Heart left ventricle (tissue), 16 donors: ENCODE measurements at places on chromosomes 4 and X. TPM values are rescaled to one million over a fixed set of nuclear protein-coding genes. Genes with fewer than 3 reads are reported as not detected.
A peak's percentile ranks its signal among the peaks of the same experiment; 100 is the strongest.

The IL2RG gene
- polyA plus RNA-seq, result 1.4 TPM

DNA sequence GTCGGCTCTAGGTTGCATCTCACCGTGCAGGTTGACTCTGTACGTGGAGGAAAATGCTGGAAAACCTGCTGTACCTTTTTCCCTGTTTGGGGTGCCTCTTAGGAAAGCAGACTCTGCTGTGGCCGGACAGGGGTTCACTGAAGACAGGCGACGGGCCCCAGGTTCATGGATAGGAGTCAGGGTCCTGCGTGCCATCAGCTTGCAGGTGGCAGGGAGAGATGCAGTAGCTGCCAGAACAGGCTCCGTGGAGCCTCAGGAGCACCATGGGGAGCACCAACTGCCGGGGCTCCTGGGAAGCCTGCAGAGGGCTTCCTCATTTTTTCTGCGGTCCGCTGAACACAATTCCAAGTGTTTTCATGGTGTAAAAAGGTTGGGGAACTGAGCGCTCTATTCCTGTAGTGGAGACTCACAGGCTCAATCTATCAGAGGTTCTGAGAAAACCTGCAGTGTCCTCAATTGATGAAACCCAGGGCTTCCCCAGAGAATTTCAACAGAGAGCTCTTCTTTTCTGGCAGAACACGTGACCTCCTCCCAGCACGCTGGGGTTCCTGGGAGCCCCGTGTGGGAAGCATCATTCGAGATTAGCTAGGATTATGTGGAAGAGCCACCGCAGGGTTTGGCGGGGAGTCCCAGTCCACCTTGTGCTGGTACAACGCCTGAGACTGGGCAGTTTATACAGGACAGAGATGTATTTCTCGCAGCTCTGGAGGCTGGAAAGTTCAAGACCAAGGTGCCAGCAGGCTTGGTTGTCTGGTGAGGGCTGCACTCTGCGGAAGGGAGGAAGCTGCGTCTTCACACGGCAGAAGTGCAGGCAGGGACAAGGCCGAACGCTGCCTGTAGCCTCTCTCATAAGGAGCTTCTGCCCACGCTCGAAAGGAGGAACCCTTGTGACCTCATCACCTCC is 1.6 kb downstream of the HTRA3 start:
- no peak for DNase-seq

GRCh38 chr4:147736458-147736857 is 4.6 kb downstream of the ARHGAP10 start:
- DNase-seq, result no peak

DNA sequence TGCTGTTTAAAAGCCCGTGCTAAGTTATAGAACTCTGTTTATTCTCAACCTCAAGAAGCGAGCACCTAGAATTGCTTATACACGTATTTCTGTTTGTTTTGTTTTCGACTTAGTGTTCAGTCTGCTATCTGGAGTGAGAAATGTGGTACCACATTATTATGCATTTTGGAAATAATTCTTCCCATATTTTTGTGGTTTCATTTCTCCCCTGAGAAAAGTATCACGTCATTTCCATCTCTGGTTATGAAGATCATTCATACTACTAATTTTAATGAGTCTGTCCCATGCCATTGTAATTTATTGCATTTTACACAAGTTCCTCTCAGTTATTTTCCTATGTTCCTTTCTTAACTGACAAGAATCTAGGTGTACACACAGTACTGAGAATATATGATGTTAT is 186.0 kb downstream of the DCHS2 start:
- no peak for DNase-seq

GRCh38 chr4:140372751-140373327 is 607 bp upstream of the SCOC start:
- DNase-seq, result no peak

The PPARGC1A gene
- polyA plus RNA-seq, result 25.4 TPM

- DNase-seq, result no peak
These were observed 3.4 kb downstream of the CLCN4 start for GRCh38 chrX:10160211-10160610.

The VCX3B gene
- polyA plus RNA-seq, result not detected

DNA sequence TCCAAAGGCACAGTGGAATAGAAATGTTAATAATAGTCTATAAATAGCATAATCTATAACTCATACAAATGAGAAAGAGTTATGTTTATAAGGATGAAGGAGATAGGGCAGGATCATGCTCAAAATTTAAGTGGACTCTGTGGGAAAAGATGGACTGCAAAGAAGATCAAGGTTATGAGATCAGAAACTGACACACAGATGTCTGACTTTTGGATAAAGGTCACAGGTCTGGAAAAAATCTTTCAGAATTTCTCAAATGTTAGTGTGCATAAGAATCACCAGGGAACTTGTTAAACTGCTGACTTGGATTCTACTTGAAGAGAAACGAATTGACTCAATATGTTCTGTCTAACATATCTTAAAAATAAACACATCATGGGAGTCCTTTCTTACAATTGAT is 104.1 kb downstream of the FSTL5 start:
- no peak for DNase-seq

The NXF2B gene
- not detected for polyA plus RNA-seq

GRCh38 chr4:55933611-55934010 is 15.1 kb upstream of the CEP135 start:
- no peak for DNase-seq

The MEPE gene
- not detected for polyA plus RNA-seq

- DNase-seq, result no peak
These were observed 1.4 kb downstream of the GATA1 start for GRCh38 chrX:48787505-48788443.

DNA sequence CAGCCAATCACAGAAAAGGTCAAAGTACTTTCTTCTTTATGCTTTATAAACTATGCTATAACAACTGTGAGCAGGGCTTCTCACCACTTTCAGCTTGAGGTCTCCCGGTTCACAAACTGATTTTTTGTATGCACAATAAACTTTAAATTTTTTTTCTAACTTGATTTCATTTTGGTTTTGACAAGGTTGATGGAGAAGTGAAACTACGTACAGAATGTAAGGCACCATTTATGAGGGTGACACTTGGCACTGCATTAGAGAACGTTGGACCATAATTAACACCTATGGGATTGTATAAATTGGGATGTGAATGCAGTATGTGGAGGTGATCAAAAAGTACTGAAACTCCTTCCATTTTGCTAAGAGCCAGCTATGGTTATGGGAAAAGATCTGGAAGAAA is 857.9 kb upstream of the HTR2C start:
- no peak for DNase-seq

- no peak for DNase-seq
These were observed 1044.4 kb upstream of the DIAPH2 start for GRCh38 chrX:95640226-95640625.

- peak; percentile 51 for DNase-seq
These were observed at the start of gene MID2 for GRCh38 chrX:107825698-107826237. Gene MID2 (plus strand): TSS chrX:107825866. CDS start chrX:107826427, 561 bp downstream.

DNA sequence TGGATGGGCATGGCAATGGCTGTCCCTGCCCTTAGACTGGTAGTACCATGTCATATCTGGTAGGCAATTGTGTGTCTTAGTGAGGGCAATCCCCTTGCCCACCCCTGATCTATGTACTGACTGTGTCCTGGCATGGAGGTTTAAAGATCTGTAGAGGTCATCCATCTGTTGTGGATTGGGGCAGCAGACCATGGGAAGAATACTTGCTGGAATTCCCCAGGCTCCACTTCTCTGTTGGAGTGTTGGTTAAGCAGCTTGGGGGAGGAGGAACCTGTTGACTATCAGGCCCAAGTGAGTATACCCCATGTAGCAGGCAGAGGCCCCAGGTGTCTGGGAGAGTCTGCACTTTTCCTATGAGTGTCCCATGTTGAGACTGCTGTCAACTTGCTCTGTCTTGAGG is 246.7 kb upstream of the DIPK2B start:
- DNase-seq, result no peak

GRCh38 chr4:82293304-82293703 is 80.5 kb downstream of the HNRNPD start:
- no peak for DNase-seq

DNA sequence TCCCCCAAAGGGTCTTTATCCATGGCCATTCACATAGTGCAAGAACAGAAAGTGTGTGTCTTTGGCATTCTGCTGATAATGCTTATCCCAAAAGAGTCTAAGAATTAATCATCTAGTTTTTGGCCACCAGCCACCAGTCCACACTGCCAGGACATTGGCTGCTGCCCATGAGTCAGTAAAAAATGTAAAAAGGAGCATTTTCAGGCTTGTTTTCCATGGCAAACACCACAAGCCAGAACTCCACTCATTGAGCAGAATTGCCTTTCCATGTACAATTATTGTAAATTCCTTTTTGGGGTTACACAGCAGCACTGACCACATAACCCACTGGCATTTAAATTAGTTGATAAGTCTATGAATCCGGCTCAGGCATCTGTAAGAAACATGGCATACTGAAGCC is 89.2 kb upstream of the PRDX4 start:
- DNase-seq, result no peak

GRCh38 chr4:6128221-6128850 is 72.0 kb downstream of the JAKMIP1 start:
- DNase-seq, result no peak
